ENCODE measurements at places on chromosomes 5 and 9. TPM values are rescaled to one million over a fixed set of nuclear protein-coding genes. Genes with fewer than 3 reads are reported as not detected.

The NIPAL4 gene
- total RNA-seq: 0.87 TPM

The PLPPR1 gene
- not detected for total RNA-seq

The ENTREP1 gene
- total RNA-seq: 3.8 TPM

The CCDC192 gene
- total RNA-seq: not detected

The GFRA3 gene
- total RNA-seq: 0.23 TPM

- no peak overlapping the region for H3K4me3 ChIP-seq
- DNase-seq: no peak
- H3K27me3 ChIP-seq: no peaks in the 10 kb centered on the region
- peaks cover 25% of the 10 kb centered on the region for H3K4me1 ChIP-seq
- H3K27ac ChIP-seq: no peak overlapping the region
These were observed 153.1 kb downstream of the FOCAD start for GRCh38 chr9:20837166-20837565.

- no peak for DNase-seq
- H3K4me3 ChIP-seq: no peak overlapping the region
- H3K27me3 ChIP-seq: no peaks in the 10 kb centered on the region
- peaks cover 51% of the 10 kb centered on the region for H3K4me1 ChIP-seq
These were observed 256.1 kb downstream of the NR3C1 start for GRCh38 chr5:143147383-143147782.

DNA sequence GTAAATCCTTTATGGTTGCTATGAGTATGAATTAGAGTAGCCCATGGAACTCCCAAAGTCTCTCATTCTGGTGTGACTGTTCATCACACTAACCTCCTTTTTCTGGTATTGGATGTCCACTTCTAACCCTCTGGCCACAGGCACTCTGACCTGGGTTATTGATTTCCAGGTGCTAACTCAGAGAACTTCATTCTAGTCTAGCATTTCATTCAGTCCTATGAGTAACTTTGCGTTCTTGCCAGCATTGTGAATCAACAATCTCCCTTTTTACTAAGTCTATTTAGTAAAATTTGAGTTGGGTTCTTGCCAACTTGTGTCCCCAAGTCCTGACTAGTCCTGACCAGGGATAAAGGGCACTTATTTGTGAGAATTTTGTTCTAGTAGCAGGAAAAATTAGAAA, 103.5 kb downstream of the SNX18 start:
- H3K4me1 ChIP-seq: peaks cover 47% of the 10 kb centered on the region
- H3K36me3 ChIP-seq: no peaks in the 10 kb centered on the region
- no peak overlapping the region for H3K27ac ChIP-seq
- H3K27me3 ChIP-seq: no peaks in the 10 kb centered on the region
- no peak for DNase-seq

- no peak overlapping the region for H3K27ac ChIP-seq
- peaks cover 32% of the 10 kb centered on the region for H3K4me1 ChIP-seq
- H3K36me3 ChIP-seq: no peaks in the 10 kb centered on the region
- DNase-seq: no peak
- no peaks in the 10 kb centered on the region for H3K27me3 ChIP-seq
These were observed 7.8 kb downstream of the ZFR start for GRCh38 chr5:32436553-32437242.

- no peak overlapping the region for H3K4me3 ChIP-seq
- H3K27ac ChIP-seq: no peak overlapping the region
- no peak for DNase-seq
- peaks cover 46% of the 10 kb centered on the region for H3K27me3 ChIP-seq
- peaks cover 5% of the 10 kb centered on the region for H3K36me3 ChIP-seq
- H3K4me1 ChIP-seq: no peaks in the 10 kb centered on the region
These were observed 27.8 kb downstream of the PTTG1 start for GRCh38 chr5:160449458-160449857.

DNA sequence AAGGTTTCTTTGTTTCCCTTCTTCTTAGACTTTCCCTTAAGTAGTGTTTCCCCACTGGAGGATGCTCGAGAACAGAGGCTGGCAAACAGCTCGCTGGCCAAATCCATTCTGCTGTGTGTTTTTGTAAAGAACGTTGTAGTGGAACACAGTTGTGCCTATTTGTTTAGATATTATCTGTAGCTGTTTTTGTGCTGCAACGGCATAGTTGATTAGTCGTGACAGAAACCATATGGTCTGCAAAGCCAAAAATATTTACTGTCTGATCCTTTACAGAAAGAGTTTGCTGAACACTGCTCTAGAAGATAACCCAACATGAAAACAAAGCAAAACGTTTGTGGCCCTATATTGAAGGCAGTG, 47.0 kb upstream of the EGFLAM start:
- DNase-seq: no peak
- H3K4me1 ChIP-seq: no peaks in the 10 kb centered on the region
- H3K27me3 ChIP-seq: peaks cover 17% of the 10 kb centered on the region
- H3K4me3 ChIP-seq: no peak overlapping the region
- H3K27ac ChIP-seq: no peak overlapping the region
- no peaks in the 10 kb centered on the region for H3K36me3 ChIP-seq

DNA sequence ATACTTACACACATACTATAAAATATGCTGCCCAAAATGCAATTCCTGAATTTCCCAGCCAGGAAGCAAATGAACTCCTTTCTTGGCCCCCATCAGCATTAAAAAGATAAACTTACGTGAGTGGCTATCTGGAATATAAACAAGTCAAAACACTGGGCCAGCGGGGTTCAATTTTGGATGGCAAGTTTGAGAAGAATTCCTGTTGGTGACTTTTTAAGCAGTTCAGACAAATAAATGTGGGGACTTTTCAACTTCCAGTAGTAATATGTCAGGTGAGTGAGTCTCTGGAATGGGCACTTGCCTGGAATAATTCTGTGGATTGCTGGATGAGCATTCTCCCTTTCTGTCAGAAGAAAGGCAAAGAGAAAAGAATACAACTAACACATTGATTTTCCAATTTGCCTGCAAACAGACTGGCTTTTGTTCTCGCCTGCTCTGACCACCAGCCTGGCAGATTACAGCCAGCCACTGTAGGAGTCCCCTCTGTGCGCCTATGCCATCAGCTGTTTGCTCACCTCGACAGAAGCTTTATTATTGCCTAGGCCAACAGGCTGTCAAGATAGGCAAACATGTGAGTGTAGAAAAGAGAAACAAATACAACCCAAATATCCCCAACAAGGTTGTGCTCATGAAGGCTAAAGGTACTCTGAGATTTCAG, 78.6 kb downstream of the MRPS27 start:
- no peak overlapping the region for H3K27ac ChIP-seq
- DNase-seq: no peak
- no peaks in the 10 kb centered on the region for H3K27me3 ChIP-seq
- peaks cover 51% of the 10 kb centered on the region for H3K4me1 ChIP-seq
- no peak overlapping the region for H3K4me3 ChIP-seq
- peaks cover 2% of the 10 kb centered on the region for H3K36me3 ChIP-seq

- no peaks in the 10 kb centered on the region for H3K36me3 ChIP-seq
- H3K4me3 ChIP-seq: no peak overlapping the region
- H3K4me1 ChIP-seq: peaks cover 30% of the 10 kb centered on the region
These were observed 91.1 kb downstream of the PRDM6 start for GRCh38 chr5:123180178-123180577.

- H3K4me3 ChIP-seq: no peak overlapping the region
- H3K36me3 ChIP-seq: no peaks in the 10 kb centered on the region
- peaks cover 58% of the 10 kb centered on the region for H3K4me1 ChIP-seq
These were observed 37.9 kb downstream of the FBXW11 start for GRCh38 chr5:171968531-171968930.

DNA sequence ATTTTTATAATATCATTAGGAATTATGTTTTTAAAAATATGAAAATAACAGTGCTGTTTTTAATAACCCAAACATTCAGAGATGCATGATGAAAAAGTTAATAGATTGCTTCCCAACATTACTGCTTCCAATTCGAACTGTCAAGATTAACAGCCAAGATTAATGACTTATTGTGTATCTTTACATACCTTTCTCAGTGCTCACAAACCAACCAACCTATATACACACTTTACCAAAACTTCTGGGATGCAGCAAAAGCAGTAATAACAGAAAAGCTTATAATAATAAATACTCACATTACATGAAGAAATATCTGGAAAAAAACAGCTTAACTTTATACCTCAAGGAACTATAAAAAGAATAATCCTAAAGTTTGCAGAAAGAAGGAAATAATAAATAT, 82.1 kb downstream of the TMEM232 start:
- no peaks in the 10 kb centered on the region for H3K27me3 ChIP-seq
- H3K27ac ChIP-seq: peak overlapping the region; percentile 66
- no peak for DNase-seq
- H3K36me3 ChIP-seq: peaks cover 6% of the 10 kb centered on the region

GRCh38 chr5:33346534-33346933, 94.2 kb upstream of the TARS1 start:
- no peaks in the 10 kb centered on the region for H3K27me3 ChIP-seq
- H3K36me3 ChIP-seq: no peaks in the 10 kb centered on the region
- H3K4me1 ChIP-seq: peaks cover 34% of the 10 kb centered on the region
- H3K4me3 ChIP-seq: no peak overlapping the region
- no peak for DNase-seq
- H3K27ac ChIP-seq: no peak overlapping the region

DNA sequence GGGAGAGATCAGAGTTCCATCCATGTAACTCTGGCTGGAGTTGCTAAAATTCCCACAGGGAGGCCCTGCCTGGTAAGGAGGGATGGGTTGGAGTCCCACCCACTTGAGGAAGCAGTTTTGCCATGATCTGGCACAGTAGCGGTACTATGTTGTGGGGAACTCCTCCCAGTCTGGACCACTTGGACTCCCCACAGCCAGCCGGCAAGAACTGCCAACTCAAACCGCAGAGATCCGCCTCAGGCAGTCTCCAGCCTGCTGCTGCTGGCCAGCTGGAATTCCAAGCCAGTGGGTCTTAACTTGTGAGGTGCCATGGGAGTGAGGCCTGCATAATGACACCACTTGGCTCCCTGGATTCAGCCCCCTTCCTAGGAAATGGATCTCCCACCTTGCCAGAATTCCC, 151.9 kb downstream of the NDUFS4 start:
- H3K36me3 ChIP-seq: peaks cover 21% of the 10 kb centered on the region
- H3K27me3 ChIP-seq: peaks cover 7% of the 10 kb centered on the region
- H3K4me1 ChIP-seq: no peaks in the 10 kb centered on the region
- H3K27ac ChIP-seq: no peak overlapping the region
- no peak for DNase-seq

DNA sequence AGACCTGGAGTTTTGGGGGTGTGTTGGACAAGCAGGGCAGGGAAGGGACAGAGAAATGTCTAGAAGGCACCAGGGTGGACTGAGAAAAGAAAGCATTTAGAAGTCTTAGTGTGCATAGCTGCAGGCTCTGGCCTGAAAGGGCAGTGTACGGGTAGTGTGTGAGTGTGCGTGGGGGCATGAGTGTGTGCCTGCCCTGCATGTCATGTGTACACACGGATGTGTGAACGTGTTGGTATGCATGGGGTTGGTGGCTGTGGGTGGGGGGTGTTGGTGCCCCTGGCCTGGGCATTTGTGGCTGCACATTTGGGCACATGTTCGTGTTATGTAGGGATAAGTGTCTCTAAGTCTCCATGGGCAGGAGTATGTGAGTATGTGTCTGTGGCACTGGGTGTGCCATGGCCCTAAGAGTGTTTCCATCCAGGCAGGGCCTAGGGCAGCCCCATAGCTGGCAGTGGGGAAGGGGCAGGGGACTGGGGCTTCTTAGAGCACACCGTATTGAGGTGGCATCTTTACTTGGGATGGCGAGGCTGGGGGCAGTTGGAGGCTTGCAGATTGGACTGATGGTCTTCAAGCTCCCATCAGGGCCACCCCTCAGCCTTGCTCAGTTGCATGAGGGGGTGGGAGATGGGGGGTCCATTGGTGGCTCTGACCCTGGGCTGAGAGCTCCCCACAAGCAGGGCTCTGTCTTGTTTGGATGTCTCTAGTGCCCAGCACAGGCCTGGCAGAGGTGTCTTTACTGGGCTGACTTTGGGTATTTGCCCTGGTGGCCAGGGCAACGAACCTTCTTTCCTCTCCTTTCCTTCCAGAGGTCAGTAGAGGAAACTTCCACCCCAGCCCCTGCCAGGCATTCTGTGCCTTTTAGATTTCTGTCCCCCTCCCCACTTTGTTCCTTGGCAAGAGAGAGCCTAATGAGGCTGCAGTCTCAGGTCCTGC, 15.0 kb downstream of the PSD2 start:
- peaks cover 2% of the 10 kb centered on the region for H3K36me3 ChIP-seq
- H3K27ac ChIP-seq: no peak overlapping the region
- no peak overlapping the region for H3K4me3 ChIP-seq
- peaks cover 35% of the 10 kb centered on the region for H3K27me3 ChIP-seq
- no peaks in the 10 kb centered on the region for H3K4me1 ChIP-seq
- peak; percentile 75 for DNase-seq

GRCh38 chr5:164336276-164336675, 830.9 kb downstream of the MAT2B start:
- H3K27ac ChIP-seq: peak overlapping the region; percentile 67
- no peak for DNase-seq
- peaks cover 24% of the 10 kb centered on the region for H3K4me1 ChIP-seq
- H3K36me3 ChIP-seq: no peaks in the 10 kb centered on the region

Measured in chondrocyte (in vitro differentiated cells).